ENCODE measurements at places on chromosomes 5 and 9.

- no peak for DNase-seq
Measured at GRCh38 chr9:75607521-75607920, 283.0 kb upstream of the PCSK5 start.

GRCh38 chr5:16485656-16486055 lies 20.1 kb upstream of the ZNF622 start:
- DNase-seq: no peak

DNA sequence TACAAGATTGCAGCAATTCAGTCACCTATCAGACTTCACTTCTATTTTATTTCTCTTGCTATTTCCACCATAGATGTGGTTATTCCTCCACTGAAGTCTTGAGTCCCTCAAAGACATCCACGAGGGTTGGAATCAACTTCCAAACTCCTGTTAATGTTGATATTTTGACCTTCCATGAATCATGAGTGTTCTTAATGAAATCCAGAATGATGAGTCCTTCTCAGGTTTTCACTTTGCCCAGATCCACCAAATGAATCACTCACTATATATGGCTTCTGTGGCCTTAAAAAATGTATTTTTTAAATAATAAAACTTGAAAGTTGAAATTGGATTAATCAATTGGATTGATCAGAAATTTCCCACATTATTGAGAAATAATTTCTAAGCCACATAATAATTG lies 1821.0 kb downstream of the EFNA5 start:
- DNase-seq: no peak

DNA sequence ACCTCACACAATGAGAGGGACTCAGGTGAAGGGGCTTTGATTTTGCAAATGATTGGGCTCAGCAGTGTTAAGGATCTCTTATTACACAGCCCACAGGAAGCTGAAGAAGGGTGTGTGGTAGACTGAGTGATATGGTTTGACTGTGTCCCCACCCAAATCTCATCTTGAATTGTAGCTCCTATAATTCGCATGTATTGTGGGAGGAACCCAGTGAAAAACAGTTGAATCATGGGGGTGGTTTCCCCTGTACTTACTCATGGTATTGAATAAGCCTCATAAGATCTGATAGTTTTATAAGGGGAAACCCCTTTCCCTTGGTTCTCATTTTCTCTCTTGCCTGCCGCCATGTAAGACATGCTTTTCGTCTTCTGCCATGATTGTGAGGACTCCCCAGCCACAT lies 132.5 kb upstream of the FBXL7 start:
- no peak for DNase-seq

GRCh38 chr9:38313421-38313820 lies 79.1 kb upstream of the ALDH1B1 start:
- DNase-seq: no peak

DNA sequence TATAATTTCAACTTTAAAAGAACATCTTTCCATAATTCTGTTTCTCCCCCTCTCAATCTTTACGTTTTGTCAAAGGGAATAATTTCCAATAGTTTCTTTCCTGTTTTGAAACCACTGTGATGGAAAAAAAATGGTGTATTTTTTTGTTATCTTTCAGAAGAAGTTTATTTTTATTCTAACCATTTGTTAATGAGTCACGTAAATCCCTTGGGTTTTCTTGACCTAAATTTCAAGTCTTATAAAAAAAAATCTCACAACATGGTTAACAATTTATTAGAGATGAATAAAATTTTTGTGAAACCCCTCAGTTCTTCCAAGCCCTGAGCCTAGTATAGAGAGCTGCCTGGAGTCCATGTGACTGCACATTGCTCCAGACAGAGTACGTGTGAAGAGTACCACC lies 106.1 kb upstream of the FBXL17 start:
- DNase-seq: no peak

DNA sequence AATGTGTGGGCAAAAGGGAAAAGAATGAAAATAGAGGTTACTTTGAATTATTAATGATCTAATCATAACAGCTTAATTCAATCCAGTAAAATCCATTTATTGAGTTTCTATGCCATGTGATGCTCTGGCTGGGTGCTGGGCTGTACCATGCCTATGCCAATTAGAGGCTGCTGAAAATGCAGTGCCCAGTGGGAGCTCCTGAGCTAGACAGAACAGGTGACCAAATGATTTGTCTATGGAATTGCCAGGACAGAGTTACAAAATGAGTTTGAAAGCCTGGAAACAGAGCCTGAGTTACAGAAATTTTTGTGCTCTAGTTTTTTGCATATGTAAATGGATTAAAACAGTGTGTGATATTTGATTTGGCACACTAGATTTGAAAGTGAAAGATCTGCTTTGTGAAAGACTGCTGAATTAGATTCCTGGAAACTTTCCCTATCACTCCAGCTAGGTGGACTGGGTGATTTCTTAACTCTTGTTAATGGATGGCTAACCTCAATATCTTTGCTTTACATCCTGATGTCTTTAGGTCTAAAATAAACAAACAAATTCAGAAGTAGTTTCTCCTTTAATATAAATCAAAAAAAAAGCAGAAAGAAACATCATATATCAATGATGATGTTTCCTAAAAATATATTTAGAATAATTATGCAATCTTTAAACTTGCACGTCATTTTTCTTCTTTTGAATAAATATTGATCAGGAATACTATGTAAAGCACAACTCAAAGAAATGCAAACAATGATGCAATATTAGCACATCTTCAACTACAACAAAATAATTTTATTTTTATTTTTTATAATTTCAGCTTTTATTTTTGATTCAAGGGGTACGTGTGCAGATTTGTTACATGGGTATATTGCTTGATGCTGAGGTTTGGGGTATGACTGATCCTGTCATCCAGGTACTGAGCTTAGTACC lies 194.8 kb upstream of the FBXL7 start:
- no peak for DNase-seq

DNA sequence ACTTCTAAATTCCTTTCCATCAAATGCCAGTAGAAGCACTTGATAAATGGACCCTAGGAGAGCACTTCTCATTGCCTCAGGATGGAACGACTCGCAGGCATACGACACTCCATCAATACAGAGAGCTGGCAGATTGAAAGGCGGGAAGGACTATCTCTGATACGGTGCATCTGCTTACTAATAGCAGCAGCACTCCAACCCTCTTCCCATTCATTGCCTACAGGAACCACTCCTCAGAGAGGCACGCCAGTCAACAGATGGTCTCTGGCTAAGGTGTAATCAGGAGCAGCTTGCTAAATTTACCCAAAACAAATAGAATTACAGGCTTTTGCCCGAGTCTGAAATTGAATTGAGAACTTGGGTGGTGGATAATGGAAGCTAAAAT lies 168.1 kb downstream of the EFNA5 start:
- DNase-seq: no peak

DNA sequence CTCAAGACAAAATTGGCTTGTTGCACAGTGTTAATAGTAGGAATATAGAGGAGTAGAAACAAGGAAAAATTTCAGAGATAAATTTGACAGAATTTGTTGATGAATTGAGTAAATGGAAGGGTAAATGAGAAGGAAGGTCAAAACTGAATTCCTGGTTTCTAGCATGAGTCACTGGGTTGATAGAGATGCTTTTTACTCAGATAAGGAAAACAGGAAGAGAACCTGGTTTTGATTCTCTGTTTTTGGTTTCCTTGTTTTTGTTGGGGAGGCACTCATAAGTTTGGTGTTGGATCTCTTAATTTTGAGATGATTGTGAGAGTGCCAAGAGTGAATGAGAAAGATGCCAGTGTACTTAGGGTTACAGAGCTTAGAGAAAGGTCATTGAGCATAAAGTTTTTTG lies 7.1 kb downstream of the LRRC70 start:
- DNase-seq: no peak

DNA sequence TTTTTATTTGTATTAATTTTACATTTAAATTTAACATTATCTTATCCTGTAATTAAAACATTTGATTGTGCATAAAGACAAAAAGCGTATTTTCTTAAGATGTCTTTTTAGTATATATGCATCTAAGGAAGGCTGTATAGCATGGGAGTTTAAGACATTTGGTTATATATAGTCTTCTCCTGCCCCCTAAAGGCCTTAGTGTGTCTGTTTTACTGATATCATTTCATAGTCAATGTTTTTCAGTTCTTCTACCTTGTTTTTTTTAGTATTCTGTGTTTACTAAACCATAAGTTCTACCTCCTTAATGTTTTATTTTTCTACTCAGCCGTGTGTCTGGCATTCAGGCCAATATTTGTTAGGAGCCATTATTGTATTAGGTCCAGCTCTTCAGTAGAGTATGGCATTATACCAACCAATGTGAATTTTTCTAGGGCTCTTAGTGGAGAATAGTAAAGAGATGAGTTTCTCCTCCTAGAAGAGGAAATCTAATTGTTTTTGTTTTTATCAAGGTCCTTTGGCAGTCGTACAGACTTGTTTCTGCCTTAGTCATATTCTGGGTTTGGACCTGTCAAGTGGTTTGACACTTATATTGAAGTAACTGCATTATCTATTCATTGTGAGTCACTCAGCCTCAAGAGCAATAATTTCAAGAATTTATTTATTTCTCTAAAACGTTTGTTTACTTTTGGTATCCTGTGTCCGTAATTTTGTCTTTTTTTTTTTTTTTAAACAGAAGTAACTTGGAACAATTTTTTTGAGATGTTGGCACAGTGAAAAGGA lies 74.8 kb downstream of the SLF1 start:
- DNase-seq: no peak

GRCh38 chr5:131521252-131521651 lies 113.8 kb downstream of the RAPGEF6 start:
- DNase-seq: no peak

DNA sequence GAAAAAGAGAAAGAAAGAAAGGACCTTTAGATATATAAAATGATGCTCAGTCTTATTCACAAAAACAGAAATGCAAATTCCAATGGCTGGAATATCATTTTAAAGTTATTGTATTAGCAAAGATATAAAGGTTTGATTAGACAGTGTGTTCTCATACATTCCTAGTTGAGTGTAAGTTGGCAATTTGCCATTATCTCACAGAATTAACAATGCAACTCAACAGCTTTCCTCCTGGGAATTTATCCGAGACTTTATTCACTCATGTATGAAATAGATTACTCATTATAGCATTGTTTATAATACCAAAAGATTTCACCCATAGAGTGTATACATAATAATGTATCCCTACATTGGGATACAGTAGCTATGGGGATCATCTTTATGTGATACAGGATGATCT lies 27.1 kb upstream of the MLLT3 start:
- DNase-seq: no peak

DNA sequence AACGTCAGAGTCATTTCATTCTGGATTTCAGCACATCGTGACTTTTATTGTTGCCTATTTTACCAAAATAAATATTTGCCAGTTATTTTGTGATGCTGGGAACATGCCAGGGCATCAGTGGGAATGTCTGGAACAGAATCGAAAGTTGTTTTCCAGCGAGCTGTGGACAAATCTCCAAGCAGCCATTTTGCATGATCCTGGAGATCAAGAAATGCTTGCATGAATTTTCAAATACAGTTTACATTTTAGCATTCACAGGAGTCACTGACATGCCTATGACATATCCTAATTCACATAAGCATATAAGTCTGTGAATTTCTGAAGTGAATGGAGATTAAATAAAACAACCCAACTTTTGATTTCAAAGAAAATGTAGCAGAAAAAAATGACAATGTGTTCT lies 119.4 kb downstream of the VCAN start:
- DNase-seq: no peak

DNA sequence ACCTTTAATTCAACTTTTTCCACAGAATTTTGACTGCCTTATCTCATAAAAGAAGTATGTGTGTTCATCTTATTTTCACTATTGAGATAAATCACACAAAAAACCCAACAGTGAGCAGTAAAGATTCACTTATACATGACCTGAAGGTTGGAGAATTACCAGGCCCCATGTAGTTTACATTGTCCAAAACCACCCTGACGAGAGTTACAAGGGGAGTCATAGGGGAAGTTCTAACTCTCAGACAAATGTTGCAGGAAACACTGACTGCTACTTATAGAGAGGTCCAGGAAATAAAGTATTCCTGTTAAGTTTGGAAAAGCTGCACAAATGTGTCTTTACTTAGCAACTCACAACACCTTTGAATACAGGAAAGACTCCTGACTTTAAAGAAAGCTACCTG lies 14.1 kb downstream of the SPATA9 start:
- DNase-seq: no peak

DNA sequence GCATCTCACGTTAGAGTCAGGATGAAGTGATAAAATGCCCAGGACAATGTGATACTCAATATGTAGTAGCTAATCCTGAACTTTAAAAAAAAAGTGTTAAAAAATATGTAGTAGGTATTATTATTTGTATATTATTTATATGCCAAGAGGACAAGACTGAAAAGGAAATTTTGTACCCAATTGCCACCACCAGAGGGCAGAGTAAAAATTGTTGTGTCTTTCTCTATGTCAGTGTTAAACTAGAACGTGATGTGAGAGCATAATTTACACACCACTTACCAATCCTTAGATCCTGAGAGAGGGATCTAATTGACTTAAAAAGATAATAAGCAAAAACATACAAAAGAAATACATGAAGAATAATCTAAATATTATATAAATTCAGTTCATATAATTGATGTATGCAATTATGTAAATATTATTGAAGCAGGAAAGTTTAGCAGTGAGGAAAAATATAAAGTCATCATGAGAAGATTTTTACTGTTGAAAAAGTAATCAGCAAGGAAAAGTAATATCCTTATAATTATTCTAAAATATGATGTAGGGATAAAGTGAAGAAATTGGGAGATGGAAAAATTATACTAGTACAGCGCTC lies 288.9 kb downstream of the RAB3C start:
- DNase-seq: peak; percentile 35

DNA sequence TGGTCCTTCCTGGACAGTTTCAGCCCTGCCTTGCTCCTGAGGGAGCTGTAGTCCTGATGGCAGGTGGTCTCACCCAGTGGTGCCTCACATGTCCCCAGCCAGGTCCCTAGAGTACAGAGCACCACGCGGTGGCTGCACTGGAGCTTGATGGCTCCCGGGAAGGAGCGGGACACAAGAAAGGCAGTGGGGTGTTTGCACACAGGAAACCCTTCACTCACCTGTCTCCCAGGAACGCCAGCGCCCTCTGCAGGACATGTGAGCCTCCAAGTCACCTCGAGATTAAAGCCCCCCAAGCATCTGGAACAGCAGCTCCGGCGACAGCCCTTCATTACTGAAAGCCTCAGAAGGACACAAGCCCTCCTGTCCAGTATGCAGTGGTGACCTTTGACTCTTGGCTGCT lies 19.9 kb upstream of the TMEM250 start:
- DNase-seq: peak; percentile 33

GRCh38 chr5:138985256-138985655 lies 110.1 kb upstream of the LRRTM2 start:
- no peak for DNase-seq

Data from stimulated activated CD4-positive, alpha-beta T cell treated with anti-CD3 and anti-CD28 coated beads, Interleukin-4, amount 100 ng/mL, for 24 hours (primary cell).